ENCODE measurements at places on chromosomes 1 and 21. TPM values are rescaled to one million over a fixed set of nuclear protein-coding genes. Genes with fewer than 3 reads are reported as not detected.

The CA14 gene
- not detected for total RNA-seq

The AMIGO1 gene
- 1.3 TPM for total RNA-seq

The NTMT2 gene
- not detected for total RNA-seq

The AMY1C gene
- not detected for total RNA-seq

The MYBPH gene
- not detected for total RNA-seq

The HPCA gene
- 0.45 TPM for total RNA-seq

The TSTD1 gene
- total RNA-seq: 0.25 TPM

Measured in A549 treated with CpdA at 1 μM for 4 hours (cell line).